Stimulated activated CD8-positive, alpha-beta memory T cell treated with anti-CD3 and anti-CD28 coated beads, Interleukin-7, amount 100 ng/mL, for 1 hour (primary cell): ENCODE measurements at places on chromosomes 16 and 17.

- no peak for DNase-seq
Measured at GRCh38 chr16:1182950-1183907, 30.3 kb downstream of the CACNA1H start.

- no peak for DNase-seq
Measured at GRCh38 chr17:11144358-11145233, 96.4 kb upstream of the SHISA6 start.

DNA sequence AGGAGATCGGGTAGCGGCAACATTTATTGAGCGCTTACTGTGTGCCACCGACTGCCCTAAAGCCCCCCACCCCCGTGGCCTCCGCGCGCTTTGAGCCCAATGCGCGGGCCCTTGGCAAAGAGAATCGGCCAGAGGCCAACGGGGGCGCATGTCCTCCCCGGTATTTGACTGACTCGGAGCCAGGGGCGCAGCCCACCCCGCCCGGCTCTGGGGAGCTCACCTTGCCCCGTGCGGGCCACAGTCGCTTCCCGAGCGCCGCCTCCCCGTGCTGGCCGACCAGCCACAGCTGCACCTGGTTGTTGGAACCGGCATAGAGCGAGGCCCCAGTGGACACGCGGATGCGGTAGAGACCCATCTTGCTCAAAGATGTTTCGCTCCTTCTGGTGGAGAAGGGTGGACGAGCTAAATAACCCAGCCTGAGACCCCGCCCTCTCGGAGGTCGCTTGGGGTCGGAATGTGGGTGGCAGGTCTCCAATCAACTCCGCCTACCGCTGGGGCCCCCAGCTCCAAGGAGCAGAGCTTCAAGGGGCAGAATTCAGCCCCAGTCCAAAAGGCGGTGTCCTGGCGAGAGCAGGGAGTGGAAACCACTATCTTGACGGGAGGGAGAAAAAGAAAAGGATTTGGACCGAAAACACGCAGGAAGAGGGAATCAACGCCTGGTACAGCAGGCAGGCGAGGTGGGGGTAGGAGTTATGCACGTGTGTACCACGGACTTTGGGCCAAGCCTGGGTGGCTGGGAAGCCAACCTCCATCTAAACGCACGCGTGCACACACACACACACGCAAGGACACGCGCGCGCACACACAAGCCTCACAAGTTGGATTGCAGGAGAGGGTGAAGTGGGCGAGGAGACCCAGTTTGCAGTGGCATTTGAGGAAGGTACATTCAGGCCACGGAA is at the start of gene ALOX15:
ALOX15 (minus strand) TSS at position 382 of the 899 bp plus-strand sequence; CDS start at position 355, 27 bp downstream.
- no peak for DNase-seq

DNA sequence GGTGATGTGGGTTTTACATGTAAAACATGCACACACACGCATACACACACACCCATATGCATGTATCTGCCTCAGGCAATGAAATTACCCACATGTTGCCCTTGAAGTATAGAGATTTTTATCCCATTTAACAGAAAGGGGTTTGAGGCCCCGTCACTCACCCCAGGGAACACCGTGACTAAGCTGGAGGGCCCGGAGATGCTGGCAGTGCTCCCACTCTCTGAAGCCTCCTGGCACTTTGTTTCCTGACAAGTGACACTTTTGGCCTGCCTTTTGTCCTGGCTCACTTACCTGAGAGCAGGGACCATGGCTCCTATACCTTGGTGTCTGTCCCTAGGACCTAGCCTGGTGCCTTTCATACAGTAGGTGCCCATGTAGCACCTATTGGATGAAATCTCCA is 50.0 kb upstream of the TNRC6C start:
- no peak for DNase-seq

DNA sequence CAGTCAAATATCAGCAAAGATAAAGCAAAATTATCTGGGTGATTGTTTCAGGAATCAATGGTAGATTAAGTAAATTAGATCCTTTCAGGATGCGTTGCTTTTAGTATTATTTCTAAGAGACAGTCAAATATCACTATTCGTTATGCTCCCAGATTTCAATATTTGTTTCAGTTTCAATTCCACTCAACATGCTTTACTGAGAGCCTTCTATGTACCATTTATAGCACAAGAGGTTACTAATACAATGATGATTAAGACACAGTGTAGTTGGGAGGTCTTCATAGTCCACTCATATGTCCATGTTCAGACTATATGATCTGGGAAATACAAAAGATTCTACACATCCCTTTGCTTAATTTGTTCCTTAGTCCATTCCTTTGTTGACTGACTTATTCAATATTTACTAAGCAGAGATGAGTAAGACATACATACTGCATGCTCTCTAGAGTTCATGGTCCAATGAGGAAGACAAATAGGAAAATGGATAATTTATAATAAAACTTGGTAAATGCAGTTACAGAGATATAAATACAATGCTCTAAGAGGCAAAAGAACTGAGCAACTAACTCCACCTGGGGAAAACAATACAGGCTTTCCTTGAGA is 88.2 kb upstream of the NOG start:
- no peak for DNase-seq
